ENCODE measurements at places on chromosomes 13 and 19.

DNA sequence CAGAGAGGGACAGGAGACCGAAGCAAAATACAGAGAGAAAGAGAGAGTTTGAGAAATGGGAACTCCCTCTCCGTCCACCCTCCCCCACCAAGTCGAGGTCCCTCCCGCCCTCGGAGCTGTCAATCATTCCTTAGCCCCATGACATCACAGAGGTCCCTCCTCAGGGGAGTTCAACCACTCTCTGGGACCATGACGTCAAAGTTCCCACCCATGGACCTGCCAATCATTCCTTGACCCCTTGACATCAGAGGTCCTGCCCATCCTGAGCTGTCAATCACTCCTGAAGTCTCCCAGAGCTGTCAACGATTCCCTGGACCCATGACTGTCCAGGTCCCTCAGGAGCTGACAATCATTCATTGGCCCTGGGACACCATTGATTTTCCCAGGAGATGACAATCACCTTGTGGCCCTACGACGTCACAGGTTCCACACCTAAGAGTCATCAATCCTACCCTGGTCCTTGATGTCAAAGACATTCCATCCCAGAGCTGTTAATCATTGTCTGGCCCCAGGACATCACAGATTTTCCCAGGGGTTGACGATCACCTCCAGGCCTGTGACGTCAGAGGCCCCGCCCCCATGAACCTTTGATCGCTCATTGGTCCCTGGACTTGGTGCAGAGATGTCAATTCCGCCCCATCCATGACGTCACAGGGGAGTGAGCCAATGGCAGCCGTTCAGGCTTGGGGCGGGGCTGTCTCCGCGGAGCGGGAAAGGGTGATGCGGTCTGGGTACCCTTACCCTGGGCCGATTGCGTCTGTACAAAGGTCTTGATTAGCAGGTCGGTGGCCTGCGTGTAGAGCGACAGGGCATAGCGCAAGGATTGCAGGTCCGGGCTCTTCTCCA, 61.7 kb downstream of the COLGALT1 start:
- DNase-seq, result peak; percentile 73

DNA sequence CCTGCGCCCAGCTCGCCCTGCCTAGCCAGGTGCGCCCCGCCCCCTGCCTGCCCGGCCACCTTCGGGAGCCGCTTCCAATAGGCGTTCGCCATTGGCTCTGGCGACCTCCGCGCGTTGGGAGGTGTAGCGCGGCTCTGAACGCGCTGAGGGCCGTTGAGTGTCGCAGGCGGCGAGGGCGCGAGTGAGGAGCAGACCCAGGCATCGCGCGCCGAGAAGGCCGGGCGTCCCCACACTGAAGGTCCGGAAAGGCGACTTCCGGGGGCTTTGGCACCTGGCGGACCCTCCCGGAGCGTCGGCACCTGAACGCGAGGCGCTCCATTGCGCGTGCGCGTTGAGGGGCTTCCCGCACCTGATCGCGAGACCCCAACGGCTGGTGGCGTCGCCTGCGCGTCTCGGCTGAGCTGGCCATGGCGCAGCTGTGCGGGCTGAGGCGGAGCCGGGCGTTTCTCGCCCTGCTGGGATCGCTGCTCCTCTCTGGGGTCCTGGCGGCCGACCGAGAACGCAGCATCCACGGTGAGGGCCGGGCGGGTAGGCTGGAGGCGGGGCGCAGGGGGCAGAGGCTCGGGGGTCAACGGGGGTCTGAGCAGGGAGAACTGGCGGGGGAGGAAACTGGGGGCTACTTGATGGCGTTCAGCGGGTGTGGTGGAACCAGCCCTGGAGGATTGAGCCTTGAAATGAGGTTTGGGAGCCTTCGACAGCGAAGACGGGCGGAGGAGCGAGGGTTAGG, at the start of gene SPINT2:
TSS of gene SPINT2 (plus strand) at position 88 of the 727 bp plus-strand sequence. CDS start at position 408, 320 bp downstream.
- peak; percentile 90 for DNase-seq

DNA sequence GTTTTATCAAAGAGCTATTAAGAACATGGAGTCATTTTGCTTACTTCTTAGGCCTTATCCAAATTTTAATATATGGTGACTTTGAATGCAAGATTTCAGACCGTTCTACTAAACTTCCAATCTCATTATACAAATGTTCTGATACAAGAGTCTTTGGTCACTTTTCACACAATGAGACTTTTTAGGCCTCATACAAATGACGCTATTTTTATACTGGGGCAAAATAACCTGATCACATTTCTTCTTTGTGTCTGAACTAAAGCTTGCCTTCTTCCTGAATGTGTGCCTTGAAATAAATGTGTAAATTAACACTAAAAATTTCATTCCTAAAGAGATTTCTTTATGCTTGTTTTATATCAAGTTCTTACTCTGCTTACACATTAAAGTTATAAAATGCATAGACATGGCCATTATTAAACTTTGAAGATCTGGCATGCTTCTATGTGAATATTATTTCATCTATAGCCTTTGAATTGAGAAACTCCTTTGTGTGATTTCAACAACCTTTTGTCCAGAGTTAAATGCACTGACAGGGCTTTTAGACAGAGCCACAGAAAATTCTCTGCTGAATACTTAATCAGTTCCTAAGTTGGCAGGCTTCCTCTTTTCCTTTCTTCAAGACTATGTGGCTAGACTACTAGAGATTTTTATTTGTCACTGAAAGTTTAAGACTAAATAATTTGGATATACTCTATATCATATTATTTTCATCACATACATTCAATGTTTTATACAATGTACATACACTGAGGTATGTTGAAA, 86.1 kb downstream of the EDNRB start:
- DNase-seq, result no peak

- DNase-seq, result no peak
Observed at GRCh38 chr13:102620516-102620915, 23.7 kb downstream of the TPP2 start.

DNA sequence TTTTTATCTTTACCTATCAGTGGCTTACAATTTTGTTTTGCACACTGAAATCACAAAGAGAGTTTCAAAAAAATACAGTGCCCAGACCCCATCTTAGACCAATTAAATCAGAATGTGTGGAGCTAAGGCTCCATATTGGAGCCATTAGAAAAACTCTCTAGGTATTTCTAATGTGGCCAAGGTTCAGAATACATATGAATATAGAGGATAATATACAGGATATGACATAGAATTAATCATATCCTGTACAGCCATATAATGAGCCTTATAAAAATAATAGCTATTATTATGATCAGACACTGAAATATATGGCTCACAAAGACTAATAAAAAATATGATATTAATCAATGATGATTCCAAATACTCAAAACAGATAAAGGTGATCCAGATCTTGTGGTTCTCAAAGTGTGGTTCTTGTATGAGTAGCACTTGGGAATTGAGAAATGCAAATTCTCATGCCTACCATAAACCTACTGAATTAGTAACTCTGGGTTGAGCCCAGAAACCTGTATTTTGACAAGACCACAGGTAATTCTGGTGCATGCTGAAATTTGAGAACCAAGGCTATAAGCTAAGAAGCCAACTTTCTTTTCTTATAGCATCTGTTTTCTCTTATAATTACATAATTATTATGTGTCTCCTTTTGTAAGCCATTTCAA, 408.0 kb downstream of the DIAPH3 start:
- no peak for DNase-seq

DNA sequence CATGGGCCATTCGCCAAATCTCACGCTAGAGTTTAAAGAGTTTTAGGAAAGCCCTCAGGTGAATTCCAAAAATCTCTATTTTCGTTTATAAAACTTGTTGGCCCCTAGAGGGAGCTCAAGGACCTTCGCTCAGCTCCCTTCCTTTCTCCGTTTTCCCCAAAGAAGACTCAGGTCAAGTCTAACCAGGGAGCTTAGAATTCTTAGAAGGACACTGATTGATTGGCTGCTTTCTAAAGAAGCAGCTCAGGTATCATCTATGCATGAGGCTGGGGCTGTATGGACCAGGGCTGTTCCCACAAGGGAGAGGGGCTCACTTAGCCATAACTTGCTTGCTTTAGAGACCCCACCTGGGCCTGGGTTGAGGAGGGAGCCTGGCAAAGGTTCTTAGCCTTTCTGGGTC, 20.5 kb downstream of the DZIP1 start:
- no peak for DNase-seq

- DNase-seq, result no peak
Observed at GRCh38 chr19:39410831-39411080, 1.7 kb upstream of the PLEKHG2 start.

DNA sequence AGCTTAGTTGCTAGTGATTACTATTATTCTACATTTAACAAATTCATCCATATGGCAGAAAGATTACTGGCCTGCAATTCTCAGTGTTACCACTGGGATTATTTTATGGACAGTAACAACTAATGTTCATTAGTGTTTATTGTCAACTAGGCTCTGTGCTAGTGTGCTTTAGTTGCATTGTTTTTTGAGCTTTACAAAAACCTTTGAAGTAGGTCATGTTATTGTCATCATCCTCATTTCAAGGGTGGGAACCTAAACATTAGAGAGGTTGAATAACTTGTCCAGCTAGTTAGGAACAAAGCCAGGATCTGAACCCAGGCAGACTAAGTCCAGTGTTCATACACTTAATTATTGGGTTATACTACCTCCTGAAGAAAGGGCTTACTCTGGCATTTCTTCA, 27.8 kb upstream of the TDRD3 start:
- DNase-seq, result no peak

- DNase-seq, result no peak
Observed at GRCh38 chr13:110517505-110518225, 43.9 kb downstream of the RAB20 start.

DNA sequence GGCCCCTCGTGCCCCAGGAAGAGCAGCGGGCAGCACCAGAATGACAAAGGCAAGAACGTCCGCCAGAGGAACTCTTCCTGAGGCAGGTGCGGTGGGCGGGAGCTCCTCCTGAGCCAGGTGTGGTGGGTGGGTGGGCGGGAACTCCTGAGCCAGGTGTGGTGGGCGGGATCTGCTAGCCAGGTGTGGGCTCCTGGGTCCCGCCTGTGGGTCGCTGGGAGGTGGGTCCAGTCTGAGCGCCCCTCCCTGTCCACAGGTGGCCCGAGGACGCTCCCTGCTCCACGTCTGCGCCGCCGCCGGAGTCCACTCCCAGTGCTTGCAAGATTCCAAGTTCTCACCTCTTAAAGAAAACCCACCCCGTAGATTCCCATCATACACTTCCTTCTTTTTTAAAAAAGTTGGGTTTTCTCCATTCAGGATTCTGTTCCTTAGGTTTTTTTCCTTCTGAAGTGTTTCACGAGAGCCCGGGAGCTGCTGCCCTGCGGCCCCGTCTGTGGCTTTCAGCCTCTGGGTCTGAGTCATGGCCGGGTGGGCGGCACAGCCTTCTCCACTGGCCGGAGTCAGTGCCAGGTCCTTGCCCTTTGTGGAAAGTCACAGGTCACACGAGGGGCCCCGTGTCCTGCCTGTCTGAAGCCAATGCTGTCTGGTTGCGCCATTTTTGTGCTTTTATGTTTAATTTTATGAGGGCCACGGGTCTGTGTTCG, 7.0 kb upstream of the HCN2 start:
- DNase-seq, result peak; percentile 56

DNA sequence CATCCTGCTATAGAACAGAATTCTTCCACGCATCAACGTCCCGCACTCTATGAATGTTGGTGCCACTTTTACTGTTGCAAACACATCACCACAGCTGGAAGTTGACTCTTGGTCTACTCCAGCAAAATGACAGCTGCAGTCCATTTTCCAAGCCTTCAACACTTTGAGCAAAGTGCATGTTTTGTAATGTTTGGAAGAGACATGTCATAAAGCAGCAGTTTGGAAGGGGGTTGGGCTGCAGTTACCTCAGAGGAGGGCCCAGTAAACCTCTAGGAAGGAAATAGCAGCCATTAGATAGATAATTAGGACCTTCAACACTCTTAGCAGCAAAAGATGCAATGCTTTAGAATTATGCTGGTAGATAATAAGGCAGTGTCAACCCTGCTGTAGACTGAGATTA, 323.6 kb downstream of the TDRD3 start:
- no peak for DNase-seq

- DNase-seq, result no peak
Observed at GRCh38 chr19:35279985-35280821, 2.1 kb upstream of the HAMP start.

GRCh38 chr19:31171936-31172335, 177.3 kb downstream of the TSHZ3 start:
- peak; percentile 13 for DNase-seq

DNA sequence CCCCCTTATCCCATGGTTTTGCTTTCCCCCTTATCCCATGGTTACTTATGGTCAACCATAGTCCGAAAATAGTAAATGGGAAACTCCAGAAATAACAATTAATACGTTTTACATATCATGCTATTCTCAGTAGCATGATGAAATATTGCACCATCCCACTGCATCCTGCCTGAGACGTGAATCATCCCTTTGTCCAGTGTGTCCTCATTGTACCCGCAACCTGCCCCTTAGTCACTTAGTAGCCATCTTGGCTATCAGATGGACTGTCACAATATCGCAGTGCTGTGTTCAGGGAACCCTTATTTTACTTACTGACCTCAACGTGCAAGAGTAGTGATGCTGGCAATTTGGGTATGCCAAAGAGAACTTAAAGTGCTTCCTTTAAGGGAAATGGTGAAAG, 10.5 kb upstream of the NBEA start:
- no peak for DNase-seq

DNA sequence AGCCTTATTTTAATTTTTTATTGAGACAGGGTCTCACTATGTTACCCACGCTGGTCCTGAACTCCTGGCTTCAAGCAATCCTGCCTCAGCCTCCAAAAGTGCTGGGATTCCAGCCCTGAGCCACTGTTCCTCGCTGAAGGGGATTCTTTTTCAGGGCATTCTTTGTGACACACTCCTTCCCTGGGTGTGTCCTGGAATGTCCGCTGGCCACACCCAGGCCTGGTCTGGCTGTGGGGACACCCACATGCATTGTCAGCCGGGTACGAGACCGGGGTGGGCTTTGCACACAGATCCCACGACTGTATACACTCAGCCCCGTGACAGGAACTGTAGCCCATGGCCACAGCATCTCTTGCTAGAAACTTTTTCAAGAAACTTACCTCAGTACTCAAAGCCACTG, 34.4 kb upstream of the GATAD2A start:
- peak; percentile 68 for DNase-seq

DNA sequence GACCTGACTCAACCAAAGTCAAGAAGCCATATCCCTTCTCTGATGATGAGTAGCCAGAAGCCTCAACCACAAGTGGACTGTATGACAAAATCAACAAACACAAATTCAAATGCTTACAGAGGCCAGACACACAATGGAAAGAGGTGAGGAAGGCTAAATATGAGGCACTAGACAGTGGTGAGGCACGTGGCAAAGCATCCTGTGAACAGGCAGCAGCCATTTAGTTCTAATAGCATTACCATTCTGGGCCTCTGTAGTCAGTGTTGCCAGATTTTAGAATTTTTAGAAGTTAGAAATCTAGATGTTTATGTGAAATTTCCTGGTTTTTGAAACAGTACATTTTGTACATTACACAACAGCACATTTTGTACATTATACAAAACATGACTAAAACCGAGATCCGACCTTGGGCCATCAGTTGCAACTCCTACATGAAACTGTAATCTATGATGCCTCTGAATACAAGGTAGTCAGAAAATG, 403.3 kb downstream of the COG6 start:
- DNase-seq, result no peak

- no peak for DNase-seq
Observed at GRCh38 chr13:80048030-80048429, 292.9 kb downstream of the SPRY2 start.

GRCh38 chr19:19010551-19010950, 22.8 kb downstream of the SUGP2 start:
- DNase-seq, result no peak

- DNase-seq, result no peak
Observed at GRCh38 chr13:62847520-62847919, 1431.9 kb upstream of the PCDH20 start.

Measured in islet precursor cell (in vitro differentiated cells).